ENCODE measurements at places on chromosomes 1 and 21.

DNA sequence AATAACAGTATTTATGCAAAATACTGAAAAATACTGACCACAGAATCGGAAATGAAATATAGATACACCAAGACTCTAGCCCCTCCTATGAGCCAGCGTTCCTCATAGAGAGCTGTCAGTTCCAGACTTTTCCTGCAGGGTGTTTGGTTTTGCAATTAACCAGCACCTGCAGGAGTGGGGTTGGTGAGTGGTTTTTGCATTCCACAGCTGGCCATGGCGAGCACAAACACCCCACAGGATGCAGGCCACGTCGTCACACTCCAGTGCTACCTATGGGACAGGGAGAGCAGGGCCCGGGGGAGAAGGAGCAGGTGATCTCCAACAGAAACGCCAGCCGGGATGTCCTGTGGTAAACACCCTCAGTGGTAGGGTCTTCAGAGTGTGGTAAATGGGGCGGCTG, 94.1 kb downstream of the ERG start:
- DNase-seq = no peak

GRCh38 chr1:48127735-48128685, 94.5 kb upstream of the SLC5A9 start:
- no peak for DNase-seq

DNA sequence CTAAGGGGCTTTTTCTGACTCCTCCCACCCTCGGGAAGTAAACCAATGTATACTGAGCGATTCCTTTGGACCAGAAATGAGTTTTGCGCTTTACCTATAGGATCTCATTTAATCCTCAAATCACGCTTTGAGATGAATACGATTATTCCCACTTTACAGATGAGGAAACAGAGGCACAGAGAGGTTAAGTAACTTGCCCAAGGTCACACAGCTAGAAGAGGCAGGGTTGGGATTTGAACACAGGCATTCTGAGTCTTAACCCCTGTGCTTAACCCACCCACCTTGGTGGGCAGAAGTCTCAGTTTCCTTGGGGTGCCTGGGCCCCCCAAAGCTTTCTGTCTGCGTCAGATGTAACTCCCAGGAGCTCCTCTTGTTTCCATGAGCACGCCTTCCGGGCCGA, 85.8 kb upstream of the ACTL8 start:
- no peak for DNase-seq

GRCh38 chr1:19877181-19877750, 4.9 kb upstream of the OTUD3 start:
- DNase-seq = no peak

- DNase-seq = no peak
Observed at GRCh38 chr1:231927431-231927830, 300.8 kb downstream of the DISC1 start.
